ENCODE measurements at places on chromosomes 1 and 21. TPM values are rescaled to one million over a fixed set of nuclear protein-coding genes. Genes with fewer than 3 reads are reported as not detected.

DNA sequence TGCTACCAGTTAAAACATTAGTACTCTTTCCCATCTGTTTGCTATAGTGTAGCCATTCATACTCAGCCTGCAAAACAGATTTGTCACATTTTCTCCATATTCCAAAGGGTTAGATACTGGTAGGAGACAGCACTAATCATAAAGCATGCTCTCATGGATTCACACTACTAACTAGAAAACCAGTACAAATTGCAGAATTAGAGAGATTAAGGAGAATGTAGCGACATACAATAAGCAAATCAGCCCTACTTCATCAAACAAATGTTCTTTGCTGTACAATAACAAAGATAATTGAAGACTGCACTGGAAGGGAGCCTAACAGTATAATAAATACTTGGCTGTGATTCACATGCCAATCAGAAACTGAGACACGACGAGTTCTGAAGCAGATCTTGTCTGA lies 368.0 kb upstream of the PRMT6 start:
- no peak overlapping the region for H3K27ac ChIP-seq
- no peak for DNase-seq
- H3K27me3 ChIP-seq, result no peaks in the 10 kb centered on the region
- H3K4me3 ChIP-seq, result no peak overlapping the region
- no peaks in the 10 kb centered on the region for H3K36me3 ChIP-seq

Gene TINAGL1
- 1.2 TPM for total RNA-seq

GRCh38 chr1:165644064-165644735 lies 13.2 kb downstream of the MGST3 start:
- no peak for DNase-seq

GRCh38 chr1:206508130-206508889 lies 979 bp downstream of the RASSF5 start:
- DNase-seq, result no peak
- H3K36me3 ChIP-seq, result no peaks in the 10 kb centered on the region
- H3K27me3 ChIP-seq, result no peaks in the 10 kb centered on the region
- no peak overlapping the region for H3K27ac ChIP-seq

DNA sequence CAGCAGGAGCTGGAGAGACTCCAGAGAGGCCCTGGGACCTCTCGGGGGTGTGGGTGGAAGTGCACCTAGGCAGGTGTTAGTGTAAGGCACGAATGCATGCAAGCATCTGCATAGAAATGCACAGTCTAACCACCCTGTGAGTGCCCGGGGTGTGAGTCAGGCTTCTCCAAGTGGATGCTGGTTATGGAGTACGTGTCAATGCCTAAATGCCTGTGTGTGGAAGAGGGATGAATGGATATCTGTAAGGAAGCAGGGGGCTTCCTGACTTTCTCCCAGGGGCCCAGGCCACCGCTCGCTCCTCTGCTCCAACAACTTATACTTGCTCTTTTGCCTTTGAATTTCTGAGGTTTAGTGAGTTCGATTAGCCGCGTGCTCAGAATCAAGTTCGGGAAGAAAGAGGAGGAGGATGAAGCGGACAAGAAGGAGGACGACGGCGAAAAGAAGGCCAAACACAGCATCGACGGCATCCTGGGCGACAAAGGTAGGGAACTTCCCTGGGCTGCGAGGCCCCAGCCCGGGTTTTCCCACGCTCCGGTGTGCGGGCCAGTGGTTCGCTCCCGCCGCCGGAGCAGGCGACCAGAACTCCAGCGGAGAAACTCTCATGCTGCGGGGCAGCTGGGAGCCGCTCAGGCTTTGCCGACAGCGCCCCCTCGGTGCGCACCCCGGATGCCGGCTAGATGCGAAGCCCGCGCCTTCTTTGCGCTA lies 5.4 kb downstream of the PAX7 start:
- H3K27me3 ChIP-seq, result peaks cover 33% of the 10 kb centered on the region
- no peaks in the 10 kb centered on the region for H3K36me3 ChIP-seq
- no peaks in the 10 kb centered on the region for H3K4me1 ChIP-seq
- no peak for DNase-seq

GRCh38 chr1:12811409-12811784 lies 19.8 kb downstream of the PRAMEF11 start:
- H3K27me3 ChIP-seq, result peaks cover 5% of the 10 kb centered on the region
- H3K27ac ChIP-seq, result no peak overlapping the region
- H3K4me3 ChIP-seq, result no peak overlapping the region
- no peaks in the 10 kb centered on the region for H3K4me1 ChIP-seq

Gene SPRR2B
- total RNA-seq, result not detected

Gene NBPF14
- total RNA-seq, result 11.8 TPM

Gene MAEL
- total RNA-seq, result not detected

DNA sequence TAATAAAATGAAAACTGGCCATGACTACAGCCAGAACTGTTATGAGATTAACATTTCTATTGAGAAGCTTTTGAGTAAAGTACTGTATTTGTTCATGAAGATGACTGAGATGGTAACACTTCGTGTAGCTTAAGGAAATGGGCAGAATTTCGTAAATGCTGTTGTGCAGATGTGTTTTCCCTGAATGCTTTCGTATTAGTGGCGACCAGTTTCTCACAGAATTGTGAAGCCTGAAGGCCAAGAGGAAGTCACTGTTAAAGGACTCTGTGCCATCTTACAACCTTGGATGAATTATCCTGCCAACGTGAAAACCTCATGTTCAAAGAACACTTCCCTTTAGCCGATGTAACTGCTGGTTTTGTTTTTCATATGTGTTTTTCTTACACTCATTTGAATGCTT lies 164.0 kb downstream of the NEK7 start:
- H3K4me1 ChIP-seq, result no peaks in the 10 kb centered on the region
- no peaks in the 10 kb centered on the region for H3K36me3 ChIP-seq
- DNase-seq, result no peak

GRCh38 chr1:108661030-108661609 lies at the start of gene HENMT1:
HENMT1 (minus strand) TSS chr1:108661093; CDS start chr1:108659884, 1,209 bp downstream.
- H3K27me3 ChIP-seq, result no peaks in the 10 kb centered on the region
- no peak within 1 kb of the TSS for H3K27ac ChIP-seq
- H3K4me1 ChIP-seq, result no peaks in the 10 kb centered on the region
- no peaks in the 10 kb centered on the region for H3K36me3 ChIP-seq
- H3K4me3 ChIP-seq, result no peak within 1 kb of the TSS
- DNase-seq, result no peak

- no peak overlapping the region for H3K27ac ChIP-seq
- H3K4me1 ChIP-seq, result peaks cover 9% of the 10 kb centered on the region
- peaks cover 5% of the 10 kb centered on the region for H3K27me3 ChIP-seq
- H3K4me3 ChIP-seq, result no peak overlapping the region
- DNase-seq, result peak; percentile 78
Measured at GRCh38 chr1:205983925-205984725, 19.1 kb downstream of the RAB7B start.

GRCh38 chr1:178071811-178072210 lies 22.1 kb upstream of the RASAL2 start:
- no peaks in the 10 kb centered on the region for H3K4me1 ChIP-seq
- no peaks in the 10 kb centered on the region for H3K36me3 ChIP-seq
- H3K4me3 ChIP-seq, result no peak overlapping the region
- H3K27ac ChIP-seq, result no peak overlapping the region
- DNase-seq, result no peak

Gene VCAM1
- total RNA-seq, result 0.03 TPM

- no peaks in the 10 kb centered on the region for H3K27me3 ChIP-seq
- DNase-seq, result no peak
- H3K36me3 ChIP-seq, result no peaks in the 10 kb centered on the region
- no peak overlapping the region for H3K27ac ChIP-seq
- no peaks in the 10 kb centered on the region for H3K4me1 ChIP-seq
Measured at GRCh38 chr1:208423526-208423925, 179.3 kb upstream of the PLXNA2 start.

Gene SRM
- total RNA-seq, result 64.4 TPM

Gene OR2T33
- not detected for total RNA-seq

- no peak overlapping the region for H3K27ac ChIP-seq
- peaks cover 65% of the 10 kb centered on the region for H3K4me1 ChIP-seq
- no peak for DNase-seq
- no peaks in the 10 kb centered on the region for H3K36me3 ChIP-seq
Measured at GRCh38 chr1:67648582-67649326, 36.2 kb upstream of the GADD45A start.

- no peak for DNase-seq
- H3K27ac ChIP-seq, result no peak overlapping the region
- H3K27me3 ChIP-seq, result no peaks in the 10 kb centered on the region
- H3K4me3 ChIP-seq, result no peak overlapping the region
- H3K4me1 ChIP-seq, result no peaks in the 10 kb centered on the region
Measured at GRCh38 chr1:237891266-237891665, 544 bp upstream of the ZP4 start.

Gene NID1
- total RNA-seq, result 27.4 TPM

DNA sequence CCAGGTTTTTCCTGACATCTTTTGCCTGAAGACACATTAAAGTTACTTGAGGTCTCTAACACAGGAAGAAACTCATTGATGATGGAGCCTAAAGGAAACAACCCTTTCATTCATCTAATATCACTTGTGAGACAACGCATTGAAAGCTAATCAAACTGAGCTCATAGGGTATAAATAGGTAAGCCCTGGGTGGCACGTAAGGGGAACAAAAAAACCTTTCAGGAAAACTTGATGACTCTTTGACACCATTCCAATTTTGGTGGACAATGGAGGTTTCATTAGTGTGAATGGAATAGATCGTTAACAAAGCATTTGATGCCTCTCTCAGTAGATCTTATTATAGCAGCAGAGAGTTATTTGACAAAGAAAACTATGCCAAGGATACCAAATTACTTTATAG lies 80.7 kb upstream of the DUSP10 start:
- H3K27me3 ChIP-seq, result no peaks in the 10 kb centered on the region
- no peak overlapping the region for H3K4me3 ChIP-seq
- peaks cover 6% of the 10 kb centered on the region for H3K4me1 ChIP-seq
- H3K36me3 ChIP-seq, result no peaks in the 10 kb centered on the region

- H3K4me1 ChIP-seq, result no peaks in the 10 kb centered on the region
- no peak overlapping the region for H3K4me3 ChIP-seq
- H3K27ac ChIP-seq, result no peak overlapping the region
- no peaks in the 10 kb centered on the region for H3K36me3 ChIP-seq
- peak; percentile 27 for DNase-seq
Measured at GRCh38 chr1:18021242-18021641, 86.4 kb upstream of the IGSF21 start.

Gene KRTAP12-2
- total RNA-seq, result not detected

Gene VWA5B1
- not detected for total RNA-seq

GRCh38 chr1:20601129-20601825 lies 12.4 kb downstream of the CDA start:
- peak; percentile 52 for DNase-seq
- no peaks in the 10 kb centered on the region for H3K36me3 ChIP-seq
- no peak overlapping the region for H3K4me3 ChIP-seq
- H3K27me3 ChIP-seq, result no peaks in the 10 kb centered on the region

- H3K4me3 ChIP-seq, result no peak overlapping the region
- H3K4me1 ChIP-seq, result peaks cover 39% of the 10 kb centered on the region
- no peaks in the 10 kb centered on the region for H3K36me3 ChIP-seq
Measured at GRCh38 chr21:16377857-16378256, 648.1 kb downstream of the USP25 start.

- DNase-seq, result no peak
- no peaks in the 10 kb centered on the region for H3K27me3 ChIP-seq
- no peak overlapping the region for H3K27ac ChIP-seq
Measured at GRCh38 chr1:224266105-224266914, 63.7 kb downstream of the NVL start.

Gene SLC5A9
- not detected for total RNA-seq

Gene GGPS1
- total RNA-seq, result 20.7 TPM

Gene KRTAP26-1
- total RNA-seq, result not detected

DNA sequence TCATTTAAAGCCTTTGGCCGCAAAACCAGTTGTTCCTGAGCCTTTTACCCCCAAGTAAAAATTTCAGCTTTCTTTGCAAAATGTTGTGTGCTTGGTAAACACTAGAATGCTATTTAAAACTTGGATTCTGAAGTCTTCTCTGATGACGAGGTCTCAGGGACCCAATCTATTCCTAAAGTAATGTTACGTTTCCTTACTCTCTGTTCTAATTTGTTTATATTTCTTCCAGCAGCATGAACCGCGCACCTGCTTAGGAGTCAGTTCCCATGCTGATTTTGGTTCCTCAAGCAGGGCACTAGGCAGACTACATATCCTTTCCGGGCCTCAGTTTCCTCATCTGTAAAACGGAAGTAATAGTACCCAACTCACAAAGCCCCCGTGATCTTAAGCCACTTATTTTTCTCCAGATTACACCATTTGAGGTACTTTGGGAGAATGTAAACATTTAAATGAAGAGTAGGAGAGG lies 969 bp upstream of the ALDH4A1 start:
- H3K4me1 ChIP-seq, result peaks cover 24% of the 10 kb centered on the region
- no peaks in the 10 kb centered on the region for H3K27me3 ChIP-seq
- H3K36me3 ChIP-seq, result no peaks in the 10 kb centered on the region

- H3K4me3 ChIP-seq, result no peak overlapping the region
- no peaks in the 10 kb centered on the region for H3K27me3 ChIP-seq
- peaks cover 2% of the 10 kb centered on the region for H3K4me1 ChIP-seq
- H3K27ac ChIP-seq, result no peak overlapping the region
- DNase-seq, result no peak
Measured at GRCh38 chr1:76293831-76294230, 219.3 kb downstream of the ST6GALNAC3 start.

GRCh38 chr1:202584707-202585589 lies 125.3 kb downstream of the SYT2 start:
- no peak overlapping the region for H3K27ac ChIP-seq
- H3K4me3 ChIP-seq, result no peak overlapping the region
- H3K36me3 ChIP-seq, result no peaks in the 10 kb centered on the region
- no peaks in the 10 kb centered on the region for H3K27me3 ChIP-seq

DNA sequence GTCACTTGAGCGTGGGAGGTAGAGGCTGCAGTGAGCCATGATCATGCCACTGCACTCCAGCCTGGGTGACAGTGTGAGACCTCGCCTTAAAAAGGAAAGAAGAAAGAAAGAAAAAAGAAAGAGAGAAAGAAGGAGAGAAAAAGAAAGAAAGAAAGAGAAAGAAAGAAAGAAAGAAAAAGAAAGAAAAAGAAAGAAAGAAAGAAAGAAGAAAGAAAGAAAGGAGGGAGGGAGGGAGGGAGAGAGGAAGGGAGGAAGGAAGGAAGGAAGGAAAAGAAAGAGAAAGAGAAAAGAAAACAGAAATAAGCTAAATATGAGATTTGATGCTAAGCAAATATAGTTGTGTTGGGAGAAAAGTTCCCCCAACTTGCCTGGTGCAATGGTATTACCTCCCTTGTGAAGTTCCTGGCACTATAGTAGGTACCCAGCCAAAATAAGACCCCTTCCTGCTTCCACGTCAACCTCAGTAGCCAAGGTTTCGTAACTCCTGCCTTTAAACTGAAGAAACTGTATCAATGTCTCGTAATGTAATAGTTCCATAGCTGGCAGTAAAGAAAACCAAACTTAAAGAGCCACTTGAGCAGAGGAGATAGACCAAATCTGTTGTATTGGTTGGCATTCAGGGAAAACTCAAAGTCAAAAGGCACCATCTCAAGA lies 88.1 kb upstream of the HNRNPU start:
- H3K27ac ChIP-seq, result no peak overlapping the region
- H3K4me1 ChIP-seq, result 0 out of 2 replicates have a peak, but pooled peaks cover 3% of the 10 kb centered on the region
- H3K4me3 ChIP-seq, result no peak overlapping the region
- H3K36me3 ChIP-seq, result no peaks in the 10 kb centered on the region

Gene KCNE2
- total RNA-seq, result not detected

DNA sequence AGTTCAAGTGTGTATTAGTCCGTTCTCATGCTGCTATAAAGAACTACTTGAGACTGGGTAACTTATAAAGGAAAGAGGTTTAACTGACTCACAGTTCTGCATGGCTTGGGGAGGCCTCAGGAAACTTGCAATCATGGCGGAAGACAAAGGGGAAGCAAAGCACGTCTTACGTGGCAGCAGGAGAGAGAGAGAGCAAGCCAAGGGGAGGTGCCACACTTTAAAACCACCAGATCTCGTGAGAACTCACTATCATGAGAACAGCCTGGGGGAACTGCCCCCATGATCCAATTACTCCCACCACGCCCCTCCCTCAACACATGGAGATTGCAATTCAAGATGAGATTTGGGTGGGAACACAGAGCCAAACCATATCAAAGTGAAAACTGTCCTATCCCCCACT lies 4.1 kb upstream of the MIS18A start:
- no peaks in the 10 kb centered on the region for H3K27me3 ChIP-seq
- no peaks in the 10 kb centered on the region for H3K4me1 ChIP-seq
- no peak for DNase-seq
- H3K36me3 ChIP-seq, result no peaks in the 10 kb centered on the region

Data from SJCRH30 (cell line).